ENCODE measurements at places on chromosomes 11 and 22.

DNA sequence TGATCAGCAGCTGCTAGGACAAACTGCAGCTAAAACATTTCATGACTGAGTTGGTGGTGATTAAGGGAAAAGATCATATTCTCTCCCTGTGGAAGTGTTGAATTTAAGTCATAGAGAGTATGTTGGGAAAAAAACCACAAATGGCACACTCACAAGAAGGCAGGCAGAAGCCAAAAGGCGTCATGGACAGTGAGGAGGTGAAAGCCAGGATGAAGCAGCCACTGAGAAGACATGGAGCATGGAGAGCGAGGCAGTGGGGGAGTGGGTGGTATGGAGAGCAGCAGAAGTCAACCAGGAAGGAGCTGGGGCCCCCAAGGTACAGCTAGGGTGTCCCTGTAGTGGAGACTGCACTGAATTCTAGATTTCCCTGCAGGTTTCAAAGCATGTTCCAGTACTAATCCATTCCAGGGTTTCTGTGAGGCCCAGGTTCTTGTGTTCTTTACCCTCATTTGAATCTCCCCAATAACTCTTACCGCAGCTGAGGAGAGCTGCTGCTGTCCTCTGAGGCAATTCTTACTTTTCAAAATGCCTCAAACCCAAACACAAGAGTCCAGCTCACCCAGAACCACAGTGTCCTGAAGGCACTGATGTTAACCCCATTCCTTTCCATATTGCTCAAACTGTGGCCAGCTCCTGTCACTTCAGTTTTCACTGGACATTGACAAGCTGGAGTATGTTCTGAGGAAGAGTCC, 191.8 kb upstream of the E2F8 start:
- no peak for DNase-seq

GRCh38 chr11:75203138-75203537, 37.4 kb upstream of the TPBGL start:
- DNase-seq: no peak

DNA sequence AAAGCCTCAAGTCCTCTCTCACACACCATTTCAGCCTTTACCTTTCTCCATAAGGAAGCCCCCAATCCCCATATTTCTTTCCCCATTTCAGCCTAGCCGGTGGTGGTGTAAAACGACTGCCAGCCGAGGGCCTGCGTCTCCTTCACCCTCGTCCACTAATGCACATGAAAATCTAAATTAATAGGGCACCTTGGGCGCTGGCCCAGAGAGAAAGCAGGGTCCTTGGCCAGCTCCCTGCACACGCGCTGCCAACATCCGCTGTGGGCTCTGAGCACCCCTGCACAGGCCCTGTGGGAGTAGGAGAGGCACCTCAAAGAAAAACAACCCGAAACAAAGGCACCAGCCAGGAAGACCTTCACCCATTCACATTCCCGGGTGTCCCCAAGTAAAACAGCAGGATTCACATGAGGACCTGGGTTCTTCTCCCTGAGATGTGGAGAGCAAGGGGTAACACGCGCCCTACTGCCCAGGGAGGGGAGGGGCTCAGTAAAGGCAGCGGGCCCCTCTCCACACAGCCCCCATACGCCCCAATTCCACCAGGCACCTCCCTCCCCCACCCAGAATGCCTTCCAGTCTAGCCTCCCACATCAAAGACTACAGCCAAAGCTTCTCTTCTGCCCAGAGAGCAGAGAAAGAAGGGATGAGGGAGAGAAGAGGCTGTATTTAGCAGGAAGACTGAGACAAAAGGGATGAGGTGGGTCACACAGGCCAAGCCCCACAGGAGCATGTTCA, 79.0 kb downstream of the MICAL3 start:
- no peak for DNase-seq

GRCh38 chr11:12460466-12460865, 83.1 kb downstream of the PARVA start:
- no peak for DNase-seq

DNA sequence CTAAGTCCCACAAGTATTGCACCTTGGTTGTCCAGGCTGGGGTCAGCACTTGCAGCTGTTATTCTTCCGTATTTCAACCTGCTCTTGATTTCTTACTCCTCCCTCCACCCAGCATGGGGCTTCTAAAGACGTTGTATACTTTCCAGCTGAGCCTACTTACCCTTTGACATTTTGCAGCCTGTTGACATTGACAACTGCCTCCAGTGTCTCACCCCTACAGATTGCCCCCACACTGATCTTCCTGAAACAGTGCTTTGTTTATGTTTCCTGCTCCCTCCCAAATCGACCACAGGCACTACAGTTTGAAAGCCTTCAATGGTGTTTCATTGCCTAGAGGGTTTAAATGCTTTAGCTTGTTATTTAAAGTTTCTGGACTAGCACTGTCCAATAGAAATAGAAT, 56.6 kb downstream of the FAM83F start:
- DNase-seq: no peak

DNA sequence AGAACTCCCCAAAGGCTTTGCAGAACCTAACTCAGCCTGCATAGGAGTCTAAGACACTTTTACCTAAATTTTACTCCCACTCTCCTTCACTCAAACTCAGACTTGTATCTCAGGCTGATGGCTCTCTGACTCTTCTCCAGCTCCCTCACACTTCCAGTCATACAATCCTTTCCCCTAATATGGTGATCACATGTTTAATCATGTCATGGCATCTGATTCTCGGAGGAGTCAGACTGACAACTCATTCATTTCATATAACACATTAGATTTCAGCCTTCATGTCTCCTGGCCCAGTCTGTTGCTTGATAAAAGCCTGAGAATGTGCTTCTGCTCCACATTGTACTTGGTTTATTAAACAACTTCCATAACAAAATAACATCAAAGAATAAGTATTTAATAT, 1503.9 kb upstream of the TENM4 start:
- no peak for DNase-seq

DNA sequence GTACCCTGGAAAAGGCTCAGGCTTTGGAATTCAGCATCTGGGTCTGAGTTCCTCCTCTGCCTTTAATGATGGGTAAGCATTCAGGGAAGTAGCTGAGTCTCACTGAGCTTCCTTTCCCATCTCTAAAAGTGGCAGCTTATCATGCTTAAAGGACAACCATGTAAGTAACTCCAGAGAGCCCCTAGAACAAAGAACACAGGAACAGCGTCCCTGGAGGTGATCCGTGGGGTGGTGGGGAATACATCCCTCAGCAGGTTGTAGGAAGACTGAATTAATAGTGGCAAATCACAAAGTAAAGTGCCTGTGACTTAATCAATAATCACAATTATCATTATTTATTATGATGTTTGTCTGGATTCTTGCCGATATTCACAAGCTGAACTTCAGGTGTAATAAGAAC, 114.7 kb upstream of the ISX start:
- no peak for DNase-seq

- DNase-seq: no peak
These were observed 386.3 kb upstream of the CADM1 start for GRCh38 chr11:115890500-115890899.
